ENCODE measurements at places on chromosomes 2 and 18. TPM values are rescaled to one million over a fixed set of nuclear protein-coding genes. Genes with fewer than 3 reads are reported as not detected.

The NTSR2 gene
- not detected for total RNA-seq

DNA sequence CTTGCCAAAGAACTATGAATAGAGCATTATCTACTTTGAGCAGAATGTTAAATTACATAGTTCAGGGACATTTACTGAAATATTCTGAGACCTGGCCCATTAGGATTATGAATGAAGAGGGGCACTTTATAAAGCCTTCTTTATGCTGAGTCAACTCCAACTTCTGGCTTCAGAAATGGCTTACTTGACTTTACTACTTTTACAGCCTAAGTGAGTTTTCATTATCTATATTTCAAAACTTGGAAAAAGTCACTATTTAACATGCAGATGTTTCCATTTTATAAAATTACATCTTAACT, 37.7 kb downstream of the SESTD1 start:
- no peak overlapping the region for H3K27ac ChIP-seq
- H3K36me3 ChIP-seq: peaks cover 2% of the 10 kb centered on the region
- H3K4me3 ChIP-seq: no peak overlapping the region
- no peak for DNase-seq
- peaks cover 3% of the 10 kb centered on the region for H3K4me1 ChIP-seq

GRCh38 chr2:64287202-64287740, 143.1 kb upstream of the PELI1 start:
- H3K27ac ChIP-seq: peak overlapping the region; percentile 41
- H3K36me3 ChIP-seq: no peaks in the 10 kb centered on the region
- no peak for DNase-seq
- peaks cover 29% of the 10 kb centered on the region for H3K4me1 ChIP-seq
- no peak overlapping the region for H3K4me3 ChIP-seq

DNA sequence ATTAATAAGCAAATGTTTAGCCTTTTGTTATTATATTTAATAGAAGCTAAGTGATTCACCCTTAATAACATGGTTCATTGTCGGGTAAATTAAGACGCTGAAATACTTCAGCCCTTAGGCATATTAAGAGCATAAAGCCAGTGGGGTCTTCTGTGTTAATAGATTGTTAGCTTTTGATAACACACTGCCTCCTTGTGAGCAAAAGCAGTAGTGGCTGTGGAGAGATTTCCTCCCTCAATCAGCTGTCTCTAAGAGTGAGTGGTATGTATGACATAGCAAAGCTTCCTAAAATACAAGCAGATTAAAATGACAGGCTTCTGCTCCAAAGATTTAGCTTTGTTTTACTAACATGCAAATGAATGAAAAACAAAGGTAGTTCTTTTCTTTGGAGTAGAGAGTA, 143.7 kb upstream of the SYT4 start:
- H3K4me1 ChIP-seq: no peaks in the 10 kb centered on the region
- H3K4me3 ChIP-seq: no peak overlapping the region
- H3K36me3 ChIP-seq: no peaks in the 10 kb centered on the region
- H3K27ac ChIP-seq: no peak overlapping the region

- no peaks in the 10 kb centered on the region for H3K36me3 ChIP-seq
- H3K4me1 ChIP-seq: no peaks in the 10 kb centered on the region
- H3K4me3 ChIP-seq: no peak overlapping the region
These were observed 791.0 kb downstream of the LRRTM4 start for GRCh38 chr2:76731157-76731556.

GRCh38 chr2:191280290-191280689, 35.1 kb downstream of the MYO1B start:
- no peak for DNase-seq
- H3K27ac ChIP-seq: peak overlapping the region; percentile 64
- peaks cover 25% of the 10 kb centered on the region for H3K36me3 ChIP-seq
- H3K4me1 ChIP-seq: peaks cover 14% of the 10 kb centered on the region

GRCh38 chr2:107264184-107264583, 378.2 kb upstream of the ST6GAL2 start:
- H3K4me3 ChIP-seq: no peak overlapping the region
- H3K27ac ChIP-seq: no peak overlapping the region
- no peak for DNase-seq
- H3K27me3 ChIP-seq: no peaks in the 10 kb centered on the region
- H3K4me1 ChIP-seq: no peaks in the 10 kb centered on the region

DNA sequence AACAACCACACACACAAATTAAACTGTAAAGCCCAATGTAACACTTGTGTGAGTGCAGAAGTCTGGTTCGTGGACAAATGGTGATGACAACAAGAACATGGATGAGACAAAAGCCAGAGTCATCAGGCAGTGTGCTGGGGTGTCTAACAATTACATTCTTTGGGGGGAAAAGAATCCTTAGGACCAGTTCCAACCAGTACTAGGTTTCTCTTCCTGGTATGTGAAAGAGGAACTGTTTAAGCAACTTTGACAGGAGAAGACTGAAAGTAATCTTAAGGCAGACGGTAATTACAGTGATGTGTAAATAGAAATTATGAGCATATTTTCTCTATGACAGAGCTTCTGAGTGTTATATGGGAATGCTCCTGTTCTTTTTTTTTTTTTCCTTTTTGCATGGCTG, 133.4 kb downstream of the AFF3 start:
- H3K36me3 ChIP-seq: peaks cover 4% of the 10 kb centered on the region
- peaks cover 71% of the 10 kb centered on the region for H3K27me3 ChIP-seq
- H3K4me3 ChIP-seq: no peak overlapping the region

GRCh38 chr18:32760391-32760790, 12.4 kb downstream of the KLHL14 start:
- no peak for DNase-seq
- no peak overlapping the region for H3K4me3 ChIP-seq
- no peak overlapping the region for H3K27ac ChIP-seq
- peaks cover 63% of the 10 kb centered on the region for H3K27me3 ChIP-seq
- H3K36me3 ChIP-seq: no peaks in the 10 kb centered on the region

DNA sequence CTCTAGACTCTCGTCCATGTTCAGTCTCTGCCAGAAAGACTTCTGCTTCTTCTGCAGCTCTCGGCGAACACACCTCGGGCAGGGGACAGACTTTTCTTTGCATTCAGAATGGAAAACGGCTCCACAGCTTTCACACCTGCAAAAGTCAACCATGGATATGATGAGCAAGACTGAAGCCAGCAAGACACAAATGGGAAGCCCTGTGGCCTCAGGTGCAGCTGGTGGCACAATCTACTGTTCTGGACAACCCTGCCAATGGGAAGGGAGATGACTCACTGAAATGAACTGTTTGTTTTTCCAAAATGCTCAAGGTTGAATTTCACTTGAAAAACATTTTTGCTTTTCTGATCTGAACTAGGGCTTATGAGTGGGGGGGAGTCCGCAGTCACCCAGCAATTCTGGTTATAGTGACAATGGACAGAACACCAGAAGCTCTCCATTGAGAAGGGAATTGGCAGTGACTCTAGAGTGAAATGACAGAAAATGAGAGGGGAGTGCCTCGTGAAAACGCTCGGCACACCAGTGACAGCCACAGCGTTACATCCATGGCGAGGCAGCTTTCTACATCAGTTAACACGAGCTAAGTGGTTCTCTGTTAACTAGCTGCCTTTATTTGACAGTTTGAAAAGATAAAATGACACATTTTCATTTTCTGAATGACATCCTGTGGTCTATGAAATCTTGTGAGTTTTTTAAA, 58.8 kb upstream of the FZD5 start:
- peaks cover 15% of the 10 kb centered on the region for H3K36me3 ChIP-seq
- no peak for DNase-seq
- peaks cover 10% of the 10 kb centered on the region for H3K4me1 ChIP-seq
- H3K27me3 ChIP-seq: no peaks in the 10 kb centered on the region
- H3K4me3 ChIP-seq: no peak overlapping the region

Data from mesothelial cell of epicardium (in vitro differentiated cells).